ENCODE measurements at places on chromosomes 1 and 21. TPM values are rescaled to one million over a fixed set of nuclear protein-coding genes. Genes with fewer than 3 reads are reported as not detected.
A peak's percentile ranks its signal among the peaks of the same experiment; 100 is the strongest.

Gene OSCP1
- 21.9 TPM for polyA plus RNA-seq

Gene C1orf94
- polyA plus RNA-seq = not detected

Gene ST6GALNAC3
- polyA plus RNA-seq = 27.3 TPM

Gene RGS16
- 8.6 TPM for polyA plus RNA-seq

Gene G0S2
- 12.7 TPM for polyA plus RNA-seq

Gene CNKSR1
- 9.9 TPM for polyA plus RNA-seq

Gene CAPN9
- 0.64 TPM for polyA plus RNA-seq

Gene TMPRSS2
- polyA plus RNA-seq = 0.57 TPM

Gene SPRR2F
- 0.42 TPM for polyA plus RNA-seq

Gene SYCP1
- polyA plus RNA-seq = 0.32 TPM

Gene AMPD1
- polyA plus RNA-seq = not detected

DNA sequence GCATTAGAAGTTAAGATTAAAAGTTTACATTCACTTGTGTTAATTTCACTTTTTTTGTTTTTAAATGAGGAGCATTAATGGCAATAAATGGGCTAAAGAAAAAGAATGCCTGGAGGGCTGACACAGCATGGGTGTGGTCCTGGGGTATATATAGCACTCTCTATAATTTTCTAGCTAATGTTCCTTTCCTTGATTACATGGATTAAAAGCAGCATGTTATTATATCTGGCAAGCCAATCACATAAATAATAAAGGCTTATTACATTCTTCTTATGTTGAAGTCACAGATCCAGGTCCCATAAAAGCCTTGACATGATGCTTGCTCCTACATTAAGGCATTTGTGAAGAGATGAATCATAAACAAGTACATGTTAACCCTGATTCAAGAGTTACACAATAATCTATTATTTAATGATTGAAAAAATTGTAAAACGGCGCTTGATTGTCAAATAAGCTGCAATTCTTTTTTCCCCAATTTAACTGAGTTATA lies 91.4 kb downstream of the LYPLAL1 start:
- DNase-seq = no peak

GRCh38 chr1:56830052-56830451 lies 10.8 kb upstream of the FYB2 start:
- no peak for DNase-seq

GRCh38 chr1:100862591-100862990 lies 32.1 kb downstream of the EXTL2 start:
- no peak for DNase-seq

DNA sequence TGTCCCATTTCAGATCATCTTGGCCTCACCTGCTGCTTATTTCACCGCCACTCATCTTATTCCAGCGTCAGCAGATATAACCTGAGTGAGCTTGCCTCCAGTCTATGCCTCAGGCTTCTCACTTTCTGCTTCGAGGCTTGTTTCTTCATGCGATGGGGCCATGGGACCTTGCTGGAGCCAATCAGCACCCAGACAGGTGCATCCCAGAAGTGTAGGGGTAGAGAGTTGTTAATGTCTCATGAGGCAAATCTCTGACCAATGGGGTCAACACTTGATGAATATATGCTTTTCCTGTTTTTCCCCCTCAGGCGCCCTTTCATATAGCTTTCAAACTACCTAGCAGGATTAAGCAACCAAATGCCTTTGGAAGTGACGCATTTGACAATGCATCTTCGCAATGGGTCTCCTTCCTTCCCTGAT lies 935 bp upstream of the YIPF1 start:
- DNase-seq = no peak

DNA sequence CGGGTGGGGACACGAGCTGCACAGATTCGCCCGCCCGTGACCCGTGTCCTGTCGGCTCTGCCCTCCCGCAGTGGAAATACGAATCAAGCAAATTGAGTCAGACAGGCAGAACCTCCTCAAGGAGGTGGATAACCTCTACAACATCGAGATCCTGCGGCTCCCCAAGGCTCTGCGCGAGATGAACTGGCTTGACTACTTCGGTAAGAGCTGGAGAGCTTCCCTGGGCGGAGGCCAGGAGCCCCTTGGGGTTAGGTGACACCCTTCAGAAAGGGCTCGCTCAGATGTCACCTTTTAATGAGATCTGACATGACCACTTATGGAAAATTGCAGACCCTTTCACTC lies 489 bp downstream of the CDCA8 start:
- DNase-seq = no peak

- no peak for DNase-seq
Measured at GRCh38 chr1:100087396-100087795, 45.3 kb downstream of the SASS6 start.

DNA sequence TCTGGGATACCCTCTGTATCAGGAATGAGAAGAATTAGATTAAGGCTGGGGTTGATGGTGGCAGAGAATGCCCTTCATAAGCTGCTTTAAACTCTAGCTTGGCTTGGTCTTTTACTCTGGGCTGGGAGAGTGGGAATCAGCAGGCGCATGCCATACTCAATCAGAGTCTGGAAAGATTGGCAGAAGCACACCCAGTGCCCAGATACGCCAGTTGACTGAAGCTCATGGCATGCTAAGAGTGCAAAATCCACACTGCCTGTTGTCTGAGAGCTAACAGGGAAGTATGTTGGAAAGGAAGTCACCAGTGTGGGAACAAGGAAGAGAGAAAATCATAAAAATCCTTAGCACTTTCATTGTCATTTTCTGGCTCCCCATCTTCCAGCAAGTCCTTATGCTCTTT lies 53.0 kb downstream of the HMCN1 start:
- no peak for DNase-seq

DNA sequence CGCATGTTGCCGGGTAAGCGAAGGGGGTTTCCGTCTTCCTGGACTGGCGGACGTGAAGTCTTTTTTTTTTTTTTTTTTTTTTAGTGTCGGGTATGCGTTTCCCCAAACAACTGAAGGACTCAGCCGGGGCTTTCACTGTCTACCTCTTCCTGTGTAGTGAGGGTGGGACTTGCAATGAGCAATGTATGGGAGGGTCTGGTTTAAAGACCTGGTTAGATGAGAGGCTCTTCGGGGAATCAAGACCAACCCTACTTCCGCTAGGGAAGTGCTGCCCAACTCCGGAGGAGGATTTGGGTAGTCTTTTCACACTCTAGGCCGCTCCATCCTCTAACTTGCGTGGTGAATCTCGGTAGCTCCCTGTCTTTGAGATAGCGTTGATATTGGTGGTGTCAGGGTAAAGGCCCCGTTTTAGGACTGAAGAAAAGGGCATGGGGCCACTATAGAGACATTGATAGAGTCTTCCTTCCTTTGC lies 754 bp downstream of the PRRC2C start:
- peak; percentile 38 for DNase-seq

- DNase-seq = no peak
Measured at GRCh38 chr1:62800825-62801306, 16.9 kb downstream of the ATG4C start.

Measured in left renal pelvis (tissue), 4 donors.